ENCODE measurements at places on chromosomes 6 and 20.
A peak's percentile ranks its signal among the peaks of the same experiment; 100 is the strongest.

DNA sequence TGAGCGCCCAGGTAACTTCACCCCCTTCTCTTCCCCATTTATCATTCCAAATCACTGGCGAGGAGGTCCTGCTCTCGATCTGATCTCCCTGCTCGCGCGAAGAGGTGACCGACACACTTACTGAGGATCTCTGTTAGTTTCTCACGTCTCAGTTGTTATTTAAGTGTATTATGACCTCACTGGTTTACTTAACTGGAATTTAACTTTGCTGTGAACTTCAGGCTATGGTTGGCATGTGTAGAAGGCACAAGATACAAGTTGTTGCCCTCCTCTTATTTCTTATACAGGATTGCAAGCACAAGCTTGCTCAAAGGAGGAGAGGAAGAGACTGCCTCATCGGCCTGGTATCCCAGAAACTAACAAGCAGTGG lies 1.2 kb downstream of the RNF217 start:
- DNase-seq: peak; percentile 17

- no peak for DNase-seq
These were observed 68.8 kb downstream of the EYS start for GRCh38 chr6:65638047-65638831.

DNA sequence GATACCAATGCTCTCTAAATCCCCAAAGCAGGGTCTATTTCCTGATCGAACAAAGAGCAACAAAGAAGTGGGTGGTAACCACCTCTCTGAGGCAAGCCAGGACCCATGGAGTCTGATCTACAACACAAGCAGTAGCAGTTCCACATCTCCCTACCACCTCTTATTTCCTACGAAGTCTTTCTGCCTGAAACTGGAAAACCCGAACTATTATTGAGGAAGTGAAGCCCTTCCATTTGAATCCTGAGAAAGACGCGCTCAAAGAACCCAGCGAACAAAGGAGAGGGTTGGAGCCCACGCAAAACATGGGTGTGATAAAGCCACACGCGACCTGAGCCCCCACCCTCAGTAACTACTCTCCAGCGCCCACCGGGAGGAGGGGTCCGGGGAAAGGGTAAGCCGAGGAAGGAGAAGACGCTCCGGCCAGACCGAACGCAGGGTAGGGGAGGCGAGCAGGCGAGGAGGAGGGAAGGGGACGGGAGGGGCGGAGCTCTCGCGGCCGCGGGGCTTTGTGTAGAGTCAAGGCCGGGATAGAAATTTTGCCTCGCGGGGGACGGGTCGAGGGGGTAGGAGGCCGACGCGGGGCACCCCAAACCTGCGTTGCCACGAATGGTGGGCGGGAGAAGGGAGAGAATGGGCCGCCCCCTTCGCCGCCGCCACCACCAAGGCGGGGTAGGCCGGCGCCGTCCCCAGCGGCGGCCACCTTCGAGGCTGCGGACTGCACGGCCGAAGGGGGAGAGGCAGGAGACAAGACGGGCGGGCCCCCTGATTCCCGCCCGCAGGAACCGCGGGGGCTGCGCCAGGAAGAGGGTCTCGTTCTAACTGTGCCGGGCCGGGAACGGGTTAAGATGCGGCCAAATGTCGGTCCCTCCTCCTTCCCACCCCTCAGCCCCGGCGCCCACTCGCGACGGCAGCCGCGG lies 802 bp downstream of the HDAC2 start:
- DNase-seq: no peak

GRCh38 chr6:76166874-76167273 lies 94.4 kb upstream of the IMPG1 start:
- no peak for DNase-seq

DNA sequence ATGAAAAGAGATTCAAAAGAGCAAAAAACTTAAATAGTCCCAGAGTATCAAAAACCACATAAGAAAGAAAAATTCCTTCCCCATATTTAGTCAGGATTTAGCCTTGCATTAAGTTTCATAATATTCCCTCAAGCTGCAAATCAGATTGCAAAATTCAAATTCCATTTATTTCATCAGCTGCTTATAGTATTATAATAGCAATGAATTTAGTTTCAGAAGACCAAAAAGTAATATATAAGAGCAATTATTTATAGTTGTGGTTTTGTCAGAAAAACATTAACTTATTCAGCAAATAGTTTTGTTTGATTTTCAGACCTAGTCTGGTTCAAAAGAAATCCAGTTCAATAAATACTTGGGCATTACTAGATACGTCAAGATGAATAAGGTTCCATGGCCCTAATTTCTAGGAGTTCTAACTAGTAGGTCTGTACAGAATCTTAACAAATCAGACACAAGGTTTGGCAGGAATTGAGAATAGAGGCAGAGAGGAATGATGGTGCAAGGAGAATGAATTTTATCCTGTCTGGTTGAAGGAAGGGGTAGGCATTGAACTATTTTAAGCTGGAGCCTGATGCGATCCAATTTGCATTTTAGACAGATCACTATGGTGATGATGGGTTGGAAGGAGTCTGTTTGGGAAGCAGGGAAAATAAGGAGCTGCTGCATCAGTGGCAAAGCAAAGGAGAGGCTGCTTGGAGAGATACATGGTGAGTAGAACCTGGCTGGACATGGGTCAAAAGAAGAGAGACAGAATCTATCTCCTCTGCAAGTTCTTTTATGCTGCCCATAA lies 163.9 kb upstream of the STXBP5 start:
- no peak for DNase-seq

GRCh38 chr20:57678340-57678739 lies 31.5 kb downstream of the PMEPA1 start:
- no peak for DNase-seq

DNA sequence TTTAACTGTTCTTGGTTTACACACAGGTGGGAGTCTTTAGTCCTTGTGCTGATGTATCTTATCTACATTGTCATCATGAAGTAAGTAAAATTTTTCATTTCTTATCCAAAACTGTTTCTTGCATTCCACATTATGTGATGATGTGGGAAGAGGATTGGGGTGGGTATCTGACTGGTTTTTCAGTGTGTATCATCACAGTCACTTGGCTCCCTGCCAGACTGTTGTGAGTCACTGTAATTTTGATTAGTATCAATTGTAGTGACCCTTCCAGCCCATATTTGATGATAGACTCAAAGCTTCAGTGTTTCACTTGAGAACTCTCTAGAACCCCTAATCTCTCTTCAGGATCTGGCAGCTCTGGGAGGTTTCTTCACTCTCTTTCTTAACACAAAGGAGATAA lies 84.5 kb upstream of the RIN2 start:
- DNase-seq: no peak

DNA sequence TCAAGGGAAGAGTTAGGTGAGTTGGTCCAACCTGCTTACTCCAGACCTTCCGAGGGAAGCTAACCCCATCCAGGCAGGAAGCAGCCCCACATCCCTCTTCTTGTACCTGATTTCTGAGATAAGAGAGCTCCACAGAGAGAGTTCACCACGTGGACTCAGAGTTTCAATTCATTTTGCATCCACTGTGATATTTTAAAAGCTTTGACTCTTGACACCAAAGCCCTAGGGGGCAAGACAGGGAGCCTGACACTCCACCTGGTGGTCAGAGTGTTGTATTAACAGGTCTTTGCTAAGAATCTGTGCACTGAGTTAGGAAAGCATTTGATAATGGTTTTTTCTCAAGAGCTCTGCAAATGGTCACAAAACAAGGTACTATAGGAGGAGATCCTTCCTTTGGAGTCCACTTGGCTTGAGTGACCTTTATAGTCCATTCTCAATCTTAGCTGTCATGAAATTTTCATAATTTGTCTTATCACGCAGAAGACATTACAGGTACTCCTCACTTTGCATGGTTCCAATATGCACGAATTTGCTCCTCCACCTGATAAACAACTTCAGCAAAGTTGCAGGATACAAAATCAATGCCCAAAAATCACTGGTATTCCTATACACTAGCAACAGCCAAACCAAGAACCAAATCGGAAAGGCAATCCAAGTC lies 56.2 kb upstream of the RIPOR2 start:
- DNase-seq: peak; percentile 27

DNA sequence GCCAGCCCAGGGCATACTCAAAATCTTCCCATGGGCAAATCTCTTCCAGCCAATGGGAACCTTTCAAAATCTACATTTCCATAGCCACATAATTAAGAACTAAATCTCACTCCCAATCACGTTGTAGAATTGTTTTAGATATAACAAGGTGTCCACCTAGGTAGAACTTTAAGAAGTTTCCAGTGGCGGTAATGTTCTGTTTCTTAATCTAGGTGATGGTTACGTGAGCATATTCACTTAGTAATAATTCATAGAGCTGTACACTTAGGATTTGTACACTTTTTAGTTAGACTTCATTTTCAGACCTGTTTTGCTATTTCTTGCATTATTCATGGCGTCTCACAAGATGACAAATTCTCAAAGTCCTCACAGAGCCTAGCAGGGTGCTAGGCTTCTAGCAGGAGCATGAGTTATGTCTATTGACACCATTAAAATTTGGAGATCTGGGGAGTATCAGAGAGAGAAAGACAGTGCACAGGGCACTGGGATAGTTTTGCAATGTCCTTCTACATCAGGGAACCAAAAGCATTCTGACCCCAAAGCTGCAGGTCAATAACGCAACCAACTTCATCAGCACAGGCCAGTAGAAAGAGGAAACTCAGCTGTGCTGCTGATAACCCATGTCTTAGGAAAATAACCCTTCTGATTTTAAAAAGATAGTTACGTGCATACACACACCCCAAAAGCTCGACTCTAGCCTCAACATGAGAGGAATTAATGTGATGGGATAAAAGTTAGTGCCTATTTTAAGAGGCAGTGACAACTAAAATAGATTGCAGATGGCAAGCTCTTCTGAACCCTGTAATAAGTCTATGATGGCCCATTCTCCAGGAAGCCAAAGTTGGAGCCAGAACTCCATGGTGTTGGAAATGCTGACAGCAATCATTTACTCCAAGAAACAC lies 518.1 kb upstream of the JARID2 start:
- no peak for DNase-seq

DNA sequence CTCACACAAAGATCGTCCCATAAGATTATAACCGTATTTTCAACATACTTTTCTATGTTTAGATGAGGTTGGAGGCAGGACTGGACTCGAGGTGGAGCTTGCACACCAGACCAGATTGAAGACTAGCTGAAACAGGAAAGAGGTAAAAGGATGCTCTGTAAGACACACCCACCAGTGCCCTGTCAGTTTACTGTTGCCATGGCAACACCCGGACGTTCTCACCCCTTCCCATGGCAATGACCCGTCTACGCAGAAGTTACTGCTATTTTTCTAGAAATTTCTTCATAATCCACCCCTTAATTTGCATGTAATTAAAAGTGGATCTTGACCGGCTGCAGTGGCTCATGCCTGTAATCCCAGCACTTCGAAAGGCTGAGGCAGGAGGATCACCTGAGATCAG lies 13.6 kb upstream of the SRSF6 start:
- DNase-seq: no peak
